Activated CD4-positive, alpha-beta T cell treated with anti-CD3 and anti-CD28 coated beads, Interleukin-2, Interleukin-6, amounts not matched to agents 100 ng/mL and 50 ng/mL, durations not matched to agents 16 hours and 8 hours (primary cell): ENCODE measurements at places on chromosomes 2 and 18.

DNA sequence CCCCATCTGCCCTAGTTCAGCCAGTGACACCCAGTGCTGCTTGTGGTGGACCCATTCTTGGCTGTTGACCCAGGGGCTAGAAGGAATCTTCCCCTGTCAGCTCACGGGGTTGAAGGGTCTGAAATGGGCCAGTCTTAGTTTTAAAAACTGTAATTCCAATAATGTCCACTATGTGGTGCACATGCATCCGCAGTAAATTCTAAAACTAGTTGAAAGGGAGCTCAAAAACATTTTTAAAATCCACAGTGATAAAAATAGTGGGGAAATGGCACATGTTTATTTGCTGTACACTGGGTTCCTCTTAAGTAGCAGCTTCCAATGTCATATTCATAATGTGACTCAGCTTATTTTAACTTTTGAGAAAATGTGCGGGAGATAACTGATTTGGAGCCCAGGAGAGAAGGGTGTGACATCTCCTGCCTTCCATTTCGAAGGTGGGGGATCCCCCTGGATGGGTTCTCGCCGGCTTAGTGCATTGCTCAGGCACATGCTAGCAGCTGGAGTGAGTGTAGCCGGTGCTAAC lies 32.8 kb downstream of the GRHL1 start:
- peak; percentile 56 for DNase-seq

DNA sequence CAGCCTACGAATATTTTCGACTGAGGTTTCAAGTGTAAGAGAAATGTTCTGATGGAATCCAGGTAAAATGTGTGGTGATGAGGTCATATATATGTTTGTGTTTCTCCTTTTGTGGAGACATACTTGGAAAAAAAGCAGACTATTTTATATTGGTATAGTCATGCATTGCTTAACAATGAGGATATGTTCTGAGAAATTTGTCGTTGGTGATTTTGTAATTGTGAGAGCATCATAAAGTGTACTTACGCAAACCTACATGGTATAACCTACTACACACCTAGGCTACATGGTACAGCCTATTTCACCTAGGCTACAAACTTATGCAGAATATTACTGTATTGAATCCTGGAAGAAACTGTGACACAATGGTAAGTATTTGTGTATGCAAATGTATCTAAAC lies 1849.9 kb upstream of the CELF4 start:
- no peak for DNase-seq

GRCh38 chr2:191675807-191676721 lies 1.9 kb upstream of the NABP1 start:
- DNase-seq = peak; percentile 88

DNA sequence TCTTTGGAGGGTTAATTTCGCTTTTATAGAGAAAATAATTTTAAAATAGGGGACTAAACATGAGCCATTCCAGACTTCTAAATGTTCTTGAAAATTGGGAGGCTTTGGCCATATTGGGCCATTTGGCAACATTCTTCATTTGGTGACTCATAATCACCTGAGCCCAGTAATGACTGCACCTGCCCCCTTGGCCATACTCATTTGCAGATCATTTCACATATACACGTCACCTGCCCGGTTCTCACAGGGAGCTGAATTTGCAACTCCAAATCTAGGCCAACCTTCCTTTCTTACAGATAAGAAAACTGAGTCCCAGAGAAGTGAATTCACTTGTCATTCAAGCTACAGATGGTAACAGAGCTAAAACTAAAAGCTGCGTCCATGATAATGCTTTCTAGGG lies 289.7 kb downstream of the EPHA4 start:
- no peak for DNase-seq

- no peak for DNase-seq
Measured at GRCh38 chr2:160568856-160569255, 75.2 kb upstream of the RBMS1 start.

- no peak for DNase-seq
Measured at GRCh38 chr18:75074196-75075015, 134.5 kb downstream of the PTGR3 start.

GRCh38 chr2:7289697-7290096 lies 372.5 kb downstream of the RNF144A start:
- no peak for DNase-seq

DNA sequence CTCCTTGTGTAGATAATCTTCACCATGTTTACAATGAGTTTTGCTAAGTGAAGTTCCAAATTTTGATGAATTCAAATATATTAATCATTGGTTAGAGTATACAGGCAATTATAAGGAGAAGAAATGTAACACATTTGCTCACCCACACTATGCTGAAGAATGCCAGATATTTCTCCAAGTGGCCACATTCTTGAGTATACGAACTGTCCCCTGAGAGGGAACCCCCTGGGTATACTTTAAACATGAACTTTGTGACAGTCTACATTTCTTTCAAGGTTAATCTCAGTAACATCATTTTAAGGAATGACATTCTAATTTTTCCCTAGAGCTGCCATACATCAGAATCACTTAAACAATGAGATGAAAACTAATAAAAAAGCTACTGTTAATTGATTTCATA lies 39.8 kb upstream of the CDKL4 start:
- no peak for DNase-seq

GRCh38 chr2:207606399-207606798 lies 18.8 kb downstream of the METTL21A start:
- DNase-seq = no peak

DNA sequence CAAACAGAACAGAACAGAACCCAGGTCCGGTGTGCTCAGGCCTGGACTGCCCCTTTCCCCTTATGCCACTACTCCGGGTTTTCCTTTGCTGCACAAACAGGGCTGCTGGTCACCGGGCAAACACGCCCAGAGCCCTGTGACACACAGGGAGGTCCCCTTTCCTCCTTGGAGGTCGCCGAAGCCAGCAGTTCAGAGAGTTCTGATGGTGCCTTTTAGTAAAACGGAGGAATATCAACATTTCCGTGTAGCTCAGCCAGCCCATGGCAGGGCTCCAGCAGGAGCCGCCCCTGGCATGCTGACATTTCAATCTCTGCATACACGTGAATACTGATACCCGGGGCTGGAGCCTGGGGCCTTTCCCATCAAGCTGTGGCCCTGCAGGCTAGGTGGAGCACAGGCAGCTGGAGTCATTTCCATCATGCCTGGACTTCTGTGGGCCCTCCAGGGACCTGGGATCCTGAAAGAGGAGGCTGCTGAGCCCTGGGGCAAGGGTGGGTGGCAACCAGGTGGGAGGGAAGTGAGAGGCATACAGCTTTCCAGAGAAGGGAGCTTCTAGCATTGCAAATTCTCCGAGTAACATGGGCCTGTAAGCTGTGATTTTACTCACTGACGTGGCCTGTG lies 91.4 kb upstream of the PXDN start:
- DNase-seq = no peak

DNA sequence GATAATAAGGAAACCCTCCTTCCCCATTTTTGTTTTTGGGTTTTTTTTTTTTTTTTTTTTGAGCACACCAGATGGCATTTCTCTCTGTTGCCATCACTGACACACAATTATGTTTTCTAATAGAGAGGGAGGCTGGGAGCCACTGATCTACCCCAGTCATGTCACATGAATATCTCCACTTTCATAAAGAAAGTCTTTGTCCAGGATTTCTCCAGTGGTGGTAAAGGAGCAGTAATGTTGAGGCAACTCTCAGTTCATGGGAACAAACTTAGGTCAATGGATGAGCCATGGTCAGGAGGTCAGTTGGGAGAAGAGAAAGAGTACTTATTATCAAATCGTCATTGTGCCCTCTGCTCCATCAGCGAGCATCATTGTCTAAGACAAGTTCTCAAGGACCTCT lies 603.7 kb downstream of the ARHGAP15 start:
- DNase-seq = no peak

DNA sequence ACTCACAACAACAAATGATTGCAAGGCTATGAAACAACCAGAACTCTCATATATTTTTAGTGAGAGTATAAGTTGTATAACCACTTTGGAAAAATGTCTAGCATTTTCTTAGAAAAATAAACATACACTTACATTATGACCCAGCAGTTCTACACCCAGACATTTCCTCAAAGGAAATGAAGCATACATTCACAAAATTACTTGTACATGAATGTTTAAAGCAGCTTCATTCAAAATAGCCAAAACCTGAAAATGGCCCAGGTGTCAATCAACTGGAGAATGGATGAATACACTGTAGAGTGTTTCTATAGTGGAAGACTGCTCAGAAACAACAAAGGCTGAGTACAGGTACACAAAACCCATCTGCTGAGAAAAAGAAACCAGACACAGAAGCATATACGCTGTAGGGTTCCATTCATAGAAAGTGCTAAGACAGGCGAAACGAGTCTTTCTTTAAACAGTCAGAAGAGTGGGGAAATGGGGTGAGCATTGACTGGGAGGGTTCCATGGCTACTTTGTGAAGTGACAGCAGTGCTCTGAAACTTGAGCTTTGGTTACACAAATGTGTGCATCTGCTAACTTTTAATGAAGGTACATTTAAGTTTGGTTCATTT lies 799.0 kb downstream of the DCDC2C start:
- DNase-seq = no peak

DNA sequence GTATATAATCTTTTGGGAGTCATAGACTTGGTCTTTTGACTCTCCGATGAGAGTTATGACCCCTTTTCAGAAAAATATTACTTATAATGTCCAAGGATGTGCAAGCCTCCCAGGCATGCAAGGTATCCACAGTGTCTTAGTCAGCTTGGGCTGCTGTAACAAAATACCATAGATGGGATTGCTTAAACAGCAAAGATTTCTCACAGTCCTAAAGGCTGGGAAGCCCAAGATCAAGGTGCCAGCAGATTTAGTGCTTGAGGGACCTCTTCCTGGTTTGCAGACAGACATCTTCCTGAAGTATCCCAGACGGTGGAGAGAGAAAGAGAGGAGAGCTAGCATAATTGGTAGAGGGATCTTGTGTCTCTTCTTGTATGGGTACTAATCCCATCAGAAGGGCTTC lies 35.6 kb upstream of the FBXO11 start:
- no peak for DNase-seq

- no peak for DNase-seq
Measured at GRCh38 chr2:42127425-42128424, 41.4 kb upstream of the EML4 start.

DNA sequence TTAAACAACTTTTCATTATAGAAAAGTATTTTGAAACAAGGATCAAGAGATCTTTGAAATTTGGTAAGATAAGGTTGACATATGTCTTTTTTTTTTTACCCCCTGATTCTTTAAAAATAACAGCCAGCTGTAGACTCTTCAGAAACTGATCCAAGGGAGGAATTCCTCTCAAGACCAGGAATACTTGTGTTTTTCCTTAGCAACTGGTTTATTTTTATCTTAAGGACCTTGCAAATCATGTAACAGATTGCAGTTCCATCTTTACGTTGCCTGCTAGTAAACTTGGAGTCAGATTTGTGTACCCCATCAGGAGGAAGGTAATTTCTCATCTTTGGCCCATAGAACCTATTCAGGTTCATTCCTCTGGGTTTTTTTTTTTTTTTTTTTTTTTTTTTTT lies 71.6 kb downstream of the BOLA3 start:
- DNase-seq = no peak

GRCh38 chr2:215653344-215654030 lies 217.6 kb upstream of the FN1 start:
- no peak for DNase-seq

GRCh38 chr2:85266146-85267041 lies 61.4 kb downstream of the TGOLN2 start:
- peak; percentile 79 for DNase-seq

DNA sequence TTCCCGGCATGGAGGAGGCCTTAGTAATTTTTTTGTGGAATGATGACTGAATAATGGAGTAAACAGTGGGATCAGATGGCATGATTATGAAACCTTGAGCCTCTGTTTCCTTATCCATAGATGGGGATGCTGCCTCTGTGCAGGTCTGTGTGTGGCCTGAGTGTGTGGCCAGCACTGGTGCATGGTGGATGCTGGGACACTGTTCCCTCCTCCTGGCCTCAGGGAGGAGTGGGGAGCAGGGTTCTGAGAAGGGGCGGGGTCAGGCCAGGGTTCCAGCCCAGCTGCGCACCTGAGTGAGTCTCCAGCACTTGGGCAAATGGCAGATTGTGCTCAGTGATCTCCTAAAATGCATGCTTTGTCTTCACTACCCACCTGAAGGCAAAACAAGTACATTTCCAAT lies 66.4 kb downstream of the DCDC2C start:
- DNase-seq = no peak

DNA sequence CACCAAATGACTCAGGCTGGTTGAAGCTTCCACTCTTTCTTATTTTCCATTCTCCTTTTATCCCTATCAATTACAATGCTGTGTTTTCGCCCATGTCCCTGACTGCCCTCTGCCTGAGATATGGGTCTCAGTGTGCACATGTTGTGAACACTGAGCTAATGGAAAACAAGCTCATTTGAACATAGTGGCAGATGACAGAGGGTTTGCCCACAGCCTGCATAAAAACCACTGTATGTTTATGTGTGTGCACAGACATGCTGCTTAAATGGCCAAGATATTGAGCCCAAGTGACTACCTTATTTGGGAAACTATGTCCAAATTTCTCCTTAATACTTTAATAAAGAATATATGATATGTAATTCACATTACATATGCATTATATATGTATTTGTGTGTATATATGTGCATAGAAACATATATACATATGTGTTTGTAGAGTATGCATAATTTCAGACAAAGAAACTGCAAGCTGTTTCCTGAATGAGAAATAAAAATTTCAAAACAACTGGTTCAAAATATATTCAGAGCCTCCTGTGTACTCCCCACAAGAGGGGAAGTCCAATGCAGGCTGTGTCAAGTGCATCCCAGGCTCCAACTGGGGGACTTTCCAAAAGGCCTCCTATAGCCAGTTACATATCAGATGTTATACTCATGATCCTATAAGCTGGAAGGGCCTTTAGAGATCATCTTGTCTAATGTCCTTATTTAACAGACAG lies 92.7 kb upstream of the CD302 start:
- DNase-seq = peak; percentile 24

DNA sequence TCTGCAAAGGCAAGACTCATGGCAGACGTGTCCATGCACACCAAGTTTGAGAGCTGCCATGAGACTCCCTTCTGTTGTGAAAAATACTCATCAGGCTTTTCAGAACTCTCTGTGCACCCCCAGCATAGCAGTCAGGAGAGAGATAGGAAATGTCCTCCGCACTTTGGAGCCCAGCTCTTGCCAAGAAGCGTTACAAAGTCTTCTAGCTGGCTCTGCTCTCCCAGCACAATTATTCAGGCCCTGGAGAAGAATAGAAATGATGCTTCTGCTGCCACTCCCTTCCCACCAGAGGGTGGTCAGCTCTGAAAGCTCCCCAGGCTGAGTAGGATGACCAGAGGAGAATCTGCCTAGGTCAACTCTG lies 594.4 kb upstream of the ID2 start:
- no peak for DNase-seq

GRCh38 chr18:3014503-3015203 lies 1.7 kb upstream of the LPIN2 start:
- no peak for DNase-seq

- DNase-seq = no peak
Measured at GRCh38 chr18:53152476-53152875, 812.5 kb downstream of the DCC start.

- DNase-seq = no peak
Measured at GRCh38 chr18:62088156-62088555, 98.7 kb downstream of the PIGN start.

GRCh38 chr2:69973335-69973735 lies 11.9 kb upstream of the ASPRV1 start:
- DNase-seq = no peak

GRCh38 chr2:1611886-1612285 lies 132.4 kb downstream of the PXDN start:
- no peak for DNase-seq
